ENCODE measurements at places on chromosomes 5 and 9.

DNA sequence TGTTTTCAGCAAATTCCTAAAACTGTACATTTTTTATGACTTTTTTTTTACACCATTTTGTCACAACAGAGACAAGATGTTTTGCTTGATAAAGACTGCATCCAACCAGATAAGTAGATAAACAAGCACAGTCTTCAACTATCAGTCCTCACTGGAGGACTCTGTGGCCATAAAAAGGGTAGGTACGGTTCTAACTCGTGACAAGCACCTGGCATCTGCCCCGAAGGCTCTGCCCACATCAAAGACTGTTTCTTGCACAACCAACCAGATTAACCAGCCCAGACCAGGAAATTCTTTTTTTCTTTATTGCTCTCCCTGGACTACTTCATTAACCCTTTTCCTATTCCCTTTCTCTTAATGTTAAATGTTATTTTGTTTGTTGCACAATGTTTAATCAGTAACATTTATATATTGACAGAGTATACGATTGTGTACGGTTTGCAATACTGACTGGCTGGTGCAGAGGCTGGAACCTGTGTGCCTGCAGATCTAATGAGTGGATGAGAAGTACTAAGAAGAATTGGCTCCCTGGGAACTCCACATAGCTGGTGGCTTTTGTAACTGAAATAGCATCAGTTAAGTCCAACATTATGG is 74.1 kb downstream of the SERINC5 start:
- peak; percentile 53 for DNase-seq

- no peak for DNase-seq
These were observed 13.0 kb downstream of the CCNH start for GRCh38 chr5:87399720-87400119.

GRCh38 chr5:95733107-95733665 is 2.0 kb downstream of the RHOBTB3 start:
- DNase-seq: no peak

GRCh38 chr9:102569436-102569835 is 425.7 kb upstream of the CYLC2 start:
- no peak for DNase-seq

DNA sequence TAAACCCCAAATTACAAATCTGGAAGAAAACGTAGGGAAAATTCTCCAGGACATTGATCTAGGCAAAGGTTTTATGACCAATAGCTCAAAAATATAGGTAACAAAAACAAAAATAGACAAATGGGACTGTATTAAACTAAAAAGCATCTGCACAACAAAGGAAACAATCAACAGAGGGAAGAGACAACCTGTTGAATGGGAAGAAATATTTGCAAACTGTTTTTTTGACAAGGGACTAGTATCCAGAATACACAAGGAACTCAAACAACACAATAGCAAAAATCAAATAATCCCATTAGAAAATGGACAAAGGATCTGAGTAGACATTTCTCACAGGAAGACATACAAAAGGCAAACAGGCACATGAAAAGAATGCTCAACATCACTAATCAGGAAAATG is 386.3 kb downstream of the ENC1 start:
- DNase-seq: no peak

DNA sequence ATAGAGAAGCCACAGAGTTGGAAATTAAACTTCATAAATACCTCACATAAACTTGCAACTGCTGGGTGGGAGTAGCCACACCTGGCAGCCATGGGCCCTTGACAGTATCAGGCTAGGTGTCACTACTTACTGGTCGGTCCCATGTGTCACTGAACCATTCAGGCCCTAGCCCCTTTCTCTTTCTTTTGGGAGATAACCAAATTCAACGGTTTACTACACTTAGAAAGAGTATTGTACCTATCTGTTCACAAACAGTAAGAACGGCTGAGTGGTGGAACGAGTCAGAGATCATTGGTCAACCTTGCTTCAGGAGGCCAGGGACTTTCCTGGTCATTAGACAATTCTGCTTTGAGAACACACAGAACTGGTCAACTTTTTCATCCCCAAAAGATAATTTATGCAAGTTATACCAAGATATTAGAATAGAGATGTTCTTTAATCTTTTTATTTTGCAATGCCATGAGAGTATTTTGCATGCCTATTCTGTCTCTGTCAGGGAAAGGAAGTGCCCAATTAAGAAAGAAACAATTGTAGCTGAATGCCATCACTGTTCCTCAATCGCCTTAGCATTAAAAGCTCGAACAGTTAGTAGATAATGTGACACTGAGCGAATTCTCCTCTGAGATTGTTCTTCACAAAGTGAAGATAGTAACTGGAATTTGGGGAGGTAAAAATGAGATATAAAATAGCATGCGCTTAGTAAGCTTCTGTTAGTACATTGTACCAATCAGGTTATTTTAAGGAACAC is 50.9 kb downstream of the GOLPH3 start:
- no peak for DNase-seq

GRCh38 chr5:163976696-163977095 is 471.3 kb downstream of the MAT2B start:
- peak; percentile 30 for DNase-seq

DNA sequence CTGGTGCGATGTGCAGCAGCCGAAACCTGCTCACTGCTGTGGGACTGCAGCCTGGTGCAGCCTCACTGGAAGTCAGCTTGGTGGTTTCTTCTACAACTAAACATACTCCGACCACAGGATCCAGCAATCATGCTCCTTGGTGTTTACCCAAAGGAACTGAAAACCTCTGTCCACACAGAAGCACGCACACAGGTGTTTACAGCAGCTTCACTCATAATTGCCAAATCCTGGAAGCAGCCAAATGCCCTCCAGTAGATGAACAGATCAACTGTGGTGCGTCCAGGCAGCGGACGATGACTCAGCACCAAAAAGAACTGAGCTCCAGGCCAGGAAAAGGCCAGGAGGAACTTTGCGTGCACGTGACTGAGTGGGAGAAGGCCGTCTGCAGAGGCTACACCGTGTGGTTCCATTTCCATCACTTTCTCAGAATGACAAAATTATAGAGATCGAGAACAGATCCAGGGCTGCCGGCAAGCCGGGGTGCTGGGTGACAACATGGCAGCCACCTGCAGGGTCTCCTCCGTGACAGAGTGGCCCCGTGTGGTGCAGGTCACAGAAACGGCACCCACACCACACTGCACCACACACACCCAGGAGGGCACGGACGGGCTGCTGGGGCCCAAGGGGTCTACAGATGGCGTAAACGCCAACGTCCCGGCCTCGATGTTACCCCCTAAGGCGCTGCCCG is 23.1 kb upstream of the NSMF start:
- peak; percentile 81 for DNase-seq

- DNase-seq: no peak
These were observed 443.0 kb upstream of the KLF4 start for GRCh38 chr9:107932601-107933000.

DNA sequence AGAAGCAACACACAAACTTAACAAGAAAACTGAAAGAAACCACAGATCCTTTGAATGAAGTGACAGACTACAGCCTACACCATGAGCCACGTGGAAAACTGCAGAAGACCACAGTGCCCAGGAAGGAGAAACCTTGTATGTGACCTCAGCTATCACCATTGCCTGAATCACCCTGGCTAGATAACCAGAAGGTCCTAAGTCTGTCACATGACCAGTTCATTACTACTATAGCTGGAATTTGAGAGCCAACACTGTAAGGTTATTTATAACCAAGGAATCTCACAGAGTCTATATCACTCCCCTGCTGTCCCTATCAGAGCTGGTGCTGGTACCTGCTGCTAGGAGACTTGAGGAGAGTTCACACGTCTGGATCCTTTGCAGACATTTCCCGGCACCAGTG is 90.3 kb upstream of the FBXL17 start:
- no peak for DNase-seq

- no peak for DNase-seq
These were observed 38.9 kb downstream of the NDUFS6 start for GRCh38 chr5:1840071-1840547.

- DNase-seq: no peak
These were observed 138.4 kb downstream of the ASTN2 start for GRCh38 chr9:117276444-117276843.

DNA sequence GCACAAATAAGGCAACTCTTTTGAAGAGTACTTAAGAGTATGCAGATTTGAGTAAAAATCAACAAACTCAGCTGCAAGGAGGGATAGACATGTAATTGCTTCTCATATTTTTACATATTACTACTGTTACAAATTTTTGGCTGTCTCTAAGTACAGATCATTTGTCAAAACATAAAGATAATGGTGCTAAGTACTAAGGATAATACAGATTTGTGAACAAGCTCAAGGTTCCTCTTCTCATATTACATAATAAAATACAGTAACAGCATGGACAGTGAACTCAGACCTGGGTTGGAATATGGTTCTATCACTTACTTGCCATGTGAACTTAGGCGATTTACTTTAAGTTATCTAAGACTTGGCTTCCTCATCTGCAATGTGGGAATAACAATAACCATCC is 168.0 kb downstream of the AP3B1 start:
- no peak for DNase-seq

GRCh38 chr9:108869092-108869725 is 7.1 kb downstream of the ACTL7A start:
- DNase-seq: peak; percentile 41

DNA sequence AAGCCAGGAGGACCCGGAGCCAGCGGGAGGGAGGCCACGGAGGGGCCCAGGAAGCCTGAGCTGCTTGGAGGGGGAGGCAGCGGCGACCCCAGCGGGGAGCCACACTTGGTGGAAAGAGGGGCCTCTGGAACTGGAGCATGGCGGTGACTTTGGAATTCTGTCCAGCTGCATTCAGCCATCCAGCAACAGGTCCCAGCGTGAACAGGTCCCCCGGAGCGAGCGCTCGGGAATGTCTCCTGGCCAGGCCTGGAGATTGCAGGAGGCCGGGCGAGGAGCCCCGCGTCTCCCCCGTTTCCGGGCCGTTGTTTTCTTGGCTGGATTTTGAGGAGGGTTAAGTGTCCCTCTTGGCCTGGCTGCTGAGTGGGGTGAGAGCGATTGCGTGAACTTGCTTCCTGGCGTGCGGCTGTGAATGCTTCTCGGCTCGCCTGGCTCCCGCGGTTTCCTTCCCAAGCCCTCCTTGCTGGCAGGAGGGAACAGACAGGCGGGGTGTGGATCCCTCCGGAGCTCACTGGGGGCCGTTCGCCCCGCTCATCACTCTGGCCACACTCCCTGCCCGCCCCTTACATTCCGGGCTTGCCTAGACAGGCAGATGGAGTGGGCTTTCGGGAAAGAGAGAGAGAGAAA is 125.3 kb upstream of the IRX4 start:
- DNase-seq: no peak

- no peak for DNase-seq
These were observed 14.6 kb upstream of the SETX start for GRCh38 chr9:132369421-132369820.

- DNase-seq: peak; percentile 34
These were observed 130.3 kb downstream of the NSG2 start for GRCh38 chr5:174175716-174176268.

GRCh38 chr9:129885670-129886106 is 50.4 kb downstream of the USP20 start:
- peak; percentile 84 for DNase-seq

GRCh38 chr5:13955896-13956295 is 11.4 kb upstream of the DNAH5 start:
- DNase-seq: peak; percentile 26

GRCh38 chr9:116365056-116365471 is 211.5 kb downstream of the PAPPA start:
- peak; percentile 61 for DNase-seq

DNA sequence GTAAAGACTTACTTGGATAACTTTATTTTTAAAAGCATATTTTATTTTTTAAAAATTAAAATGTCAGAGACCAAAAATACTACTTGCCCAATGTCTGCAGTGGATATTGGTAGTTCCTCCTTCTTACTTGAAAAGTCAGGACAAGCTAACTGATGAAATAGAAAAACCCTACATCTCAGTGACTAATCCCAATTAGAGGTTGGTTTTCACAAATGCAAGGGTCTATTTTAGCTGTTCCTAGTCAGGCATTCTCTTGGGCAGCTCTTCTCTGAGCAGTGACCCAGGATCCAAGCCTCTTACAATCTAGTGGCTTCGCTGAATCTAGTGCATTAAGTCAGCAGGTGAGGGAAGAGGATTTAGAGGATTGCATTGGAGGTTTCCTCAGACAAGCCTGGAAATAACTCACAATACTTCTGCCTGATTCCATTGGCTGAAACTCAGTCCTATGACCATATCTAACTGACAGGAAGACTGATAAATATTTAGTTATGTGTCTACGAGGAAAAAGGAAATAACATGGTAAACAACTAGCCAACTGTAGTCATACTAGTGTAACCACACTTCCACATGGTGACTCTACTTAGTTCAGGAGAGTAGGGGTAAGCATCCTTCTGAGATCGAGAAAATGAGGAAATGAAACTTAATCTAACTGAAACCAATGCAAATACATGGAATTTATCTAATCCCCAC is 34.2 kb upstream of the MIER3 start:
- no peak for DNase-seq

GRCh38 chr9:1619915-1620710 is 395.0 kb upstream of the SMARCA2 start:
- DNase-seq: no peak

DNA sequence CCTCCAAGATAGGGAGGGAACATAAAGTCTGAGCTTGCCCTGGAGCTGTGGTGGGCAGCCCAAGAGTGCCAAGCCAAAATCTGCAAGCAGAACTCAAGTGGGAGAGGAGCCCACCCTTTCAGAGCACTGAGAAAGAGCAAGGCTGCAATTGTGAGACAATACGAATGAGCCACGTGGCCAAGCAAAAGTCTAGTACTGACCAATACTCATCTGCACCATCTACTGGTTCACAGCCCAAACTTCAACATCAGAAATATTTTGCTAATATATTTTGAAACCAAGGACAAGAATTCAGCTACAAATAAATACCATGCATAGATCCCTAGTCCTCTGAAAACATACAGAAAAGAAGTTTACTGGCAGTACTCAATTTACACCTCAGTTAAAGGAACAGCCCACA is 696.2 kb upstream of the COX7C start:
- no peak for DNase-seq

- DNase-seq: peak; percentile 25
These were observed 45.2 kb downstream of the GCNT4 start for GRCh38 chr5:75006865-75007822.

DNA sequence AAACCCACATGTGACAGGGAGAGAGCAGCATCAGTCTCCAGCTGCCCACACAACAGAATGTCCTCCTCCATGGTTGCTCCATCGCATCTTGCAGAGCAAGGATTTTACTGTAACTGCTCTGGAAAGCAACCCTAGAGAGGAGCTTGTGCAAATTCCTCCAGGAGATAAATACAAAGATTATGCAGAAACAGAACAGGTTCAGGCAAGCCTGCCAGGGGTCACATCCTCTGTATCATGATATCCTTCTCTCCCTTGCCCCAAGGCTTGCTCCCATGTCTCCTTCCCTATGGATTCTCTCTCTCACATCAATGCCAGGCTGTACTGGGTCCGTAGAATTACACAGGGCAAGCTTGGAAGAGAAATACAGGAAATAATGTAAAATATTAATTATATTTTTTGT is 226.0 kb downstream of the MPDZ start:
- no peak for DNase-seq

- DNase-seq: no peak
These were observed 397.1 kb downstream of the DMAC1 start for GRCh38 chr9:7402334-7403027.

Data from astrocyte (in vitro differentiated cells and primary cell).